T follicular helper cell (primary cell): ENCODE measurements at places on chromosomes 11 and 22.

DNA sequence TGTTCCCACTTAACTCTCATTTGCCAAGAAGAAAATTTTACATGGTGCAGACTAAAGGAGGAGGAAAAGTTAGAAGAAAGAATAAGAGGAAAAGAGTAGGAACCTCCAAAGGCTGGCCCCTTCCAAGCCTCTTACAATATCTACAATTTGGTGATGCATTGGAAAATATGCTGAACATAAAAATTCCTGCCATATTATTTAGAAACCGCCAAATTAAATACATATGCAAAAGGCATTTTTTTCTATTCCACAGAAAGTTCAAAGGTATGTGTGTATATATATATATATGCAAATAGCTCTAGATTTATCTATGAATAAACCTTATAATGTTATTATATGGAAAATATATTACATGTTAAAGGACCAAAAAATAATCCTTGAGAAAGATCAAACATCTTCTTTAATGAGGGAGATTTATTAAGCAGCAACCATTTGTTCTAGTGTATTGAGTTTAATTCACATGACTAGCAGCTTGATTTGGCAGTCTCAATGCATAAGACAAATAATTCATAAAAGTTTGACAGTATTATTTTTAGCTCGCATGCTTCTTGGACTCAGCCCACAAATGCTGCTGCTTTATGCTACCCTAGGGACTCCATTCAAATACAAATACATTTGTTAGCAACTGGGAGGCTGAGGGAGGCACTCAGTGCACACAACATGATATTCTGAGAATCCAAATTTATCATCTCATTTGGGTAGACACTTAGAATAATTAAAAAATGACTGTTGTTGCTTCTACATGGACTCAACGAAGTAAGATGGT lies 184.9 kb downstream of the SBF2 start:
- DNase-seq, result no peak

DNA sequence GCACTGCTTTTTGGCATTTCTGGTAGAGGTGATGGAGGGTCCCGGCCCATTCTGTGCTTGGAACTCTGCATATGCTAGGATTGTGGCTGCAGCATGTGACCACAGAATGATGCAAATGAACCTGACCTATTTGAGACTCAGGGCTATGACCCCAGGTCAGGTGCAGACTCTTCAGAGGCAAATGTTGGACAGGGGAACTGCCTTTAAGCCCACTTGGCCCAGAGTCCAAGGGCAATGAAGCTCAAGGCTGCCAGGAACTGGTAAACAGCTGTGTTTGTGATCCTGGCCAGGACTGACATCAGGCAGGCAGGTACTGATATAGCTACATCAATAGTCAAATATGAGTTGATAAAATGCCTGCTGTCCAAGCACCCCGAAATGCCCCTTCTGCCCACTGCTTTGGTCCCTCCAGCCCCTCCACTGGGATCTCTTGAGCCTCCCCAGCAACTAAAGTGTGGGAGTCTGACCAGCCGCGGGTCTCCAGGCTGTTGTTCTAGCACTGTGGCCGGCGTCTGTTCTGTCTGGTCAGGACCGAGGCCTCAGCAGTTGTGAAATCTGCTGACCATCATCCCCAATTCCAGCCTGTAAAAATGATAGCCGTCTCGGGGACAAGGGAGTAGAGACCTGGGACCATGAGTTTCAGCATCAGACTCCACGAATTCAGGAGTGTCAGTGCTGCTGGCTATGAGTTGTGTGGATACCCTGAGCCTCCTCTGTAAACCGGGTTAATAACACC lies 82.4 kb upstream of the EIF3D start:
- DNase-seq, result no peak

- no peak for DNase-seq
These were observed 16.9 kb downstream of the DAGLA start for GRCh38 chr11:61697078-61697502.

GRCh38 chr11:48055292-48056132 lies 75.2 kb downstream of the PTPRJ start:
- peak; percentile 34 for DNase-seq

- no peak for DNase-seq
These were observed 6.2 kb downstream of the TOLLIP start for GRCh38 chr11:1303126-1303821.

DNA sequence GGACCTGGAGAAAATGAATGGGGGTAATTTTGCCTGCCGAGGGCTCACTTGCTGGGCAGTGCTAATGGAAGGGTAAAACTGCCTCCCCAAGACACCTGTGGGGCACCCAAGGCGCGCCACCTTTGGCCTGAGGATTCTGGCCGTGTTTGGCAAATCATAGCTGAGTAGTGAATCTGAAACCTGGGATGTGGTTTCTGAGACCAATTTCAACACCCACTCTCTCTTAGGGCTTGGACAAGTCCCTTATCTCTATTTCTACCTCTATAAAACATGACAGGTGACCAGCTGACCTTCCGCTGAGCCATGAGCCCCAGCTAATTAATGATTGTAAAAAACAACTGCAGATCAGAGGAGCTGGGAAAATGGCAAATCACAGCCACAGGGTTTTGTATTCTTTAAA lies 1.5 kb upstream of the PACSIN3 start:
- no peak for DNase-seq

DNA sequence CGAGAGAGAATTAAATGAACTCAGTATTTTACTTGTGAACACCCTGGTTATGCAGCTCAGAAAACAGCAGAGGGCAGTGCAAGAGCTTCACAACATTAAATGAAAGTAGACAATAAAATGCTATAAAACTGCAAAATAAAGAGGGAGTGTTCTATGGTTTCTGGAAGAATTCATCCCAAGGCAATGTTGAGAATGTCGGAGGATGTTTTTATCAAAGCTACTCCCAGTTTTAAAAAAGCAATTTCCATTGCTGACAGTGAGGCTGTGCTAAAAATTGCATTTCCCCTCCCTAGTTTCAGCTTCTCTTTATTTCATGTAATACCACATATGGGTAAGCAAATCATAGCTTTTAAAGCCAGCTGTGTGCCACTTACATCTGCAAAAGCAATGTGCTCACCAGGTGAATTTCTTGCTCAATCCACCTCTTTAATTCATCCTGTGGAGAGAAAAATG lies 296.8 kb downstream of the RAB38 start:
- no peak for DNase-seq

DNA sequence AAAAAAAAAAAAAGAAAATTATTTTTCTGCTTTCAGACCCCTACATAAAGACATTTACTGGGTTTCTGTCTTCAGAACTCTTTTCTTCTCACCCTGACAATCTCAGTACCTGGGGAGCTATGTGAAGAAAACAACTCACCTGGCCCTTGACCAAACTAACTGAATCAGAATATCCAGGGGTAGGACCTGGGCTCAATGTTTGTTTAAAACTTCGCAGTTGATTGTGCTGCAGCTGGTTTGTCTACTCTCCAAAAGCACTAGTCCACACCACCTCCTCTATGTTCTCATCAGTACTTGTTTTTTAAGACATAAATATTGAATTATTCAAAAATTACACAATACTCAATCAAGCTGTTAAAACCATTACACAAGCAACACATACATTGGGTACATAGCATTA lies 34.8 kb downstream of the EIF3F start:
- DNase-seq, result no peak

GRCh38 chr11:12032968-12033367 lies 24.5 kb upstream of the DKK3 start:
- no peak for DNase-seq

DNA sequence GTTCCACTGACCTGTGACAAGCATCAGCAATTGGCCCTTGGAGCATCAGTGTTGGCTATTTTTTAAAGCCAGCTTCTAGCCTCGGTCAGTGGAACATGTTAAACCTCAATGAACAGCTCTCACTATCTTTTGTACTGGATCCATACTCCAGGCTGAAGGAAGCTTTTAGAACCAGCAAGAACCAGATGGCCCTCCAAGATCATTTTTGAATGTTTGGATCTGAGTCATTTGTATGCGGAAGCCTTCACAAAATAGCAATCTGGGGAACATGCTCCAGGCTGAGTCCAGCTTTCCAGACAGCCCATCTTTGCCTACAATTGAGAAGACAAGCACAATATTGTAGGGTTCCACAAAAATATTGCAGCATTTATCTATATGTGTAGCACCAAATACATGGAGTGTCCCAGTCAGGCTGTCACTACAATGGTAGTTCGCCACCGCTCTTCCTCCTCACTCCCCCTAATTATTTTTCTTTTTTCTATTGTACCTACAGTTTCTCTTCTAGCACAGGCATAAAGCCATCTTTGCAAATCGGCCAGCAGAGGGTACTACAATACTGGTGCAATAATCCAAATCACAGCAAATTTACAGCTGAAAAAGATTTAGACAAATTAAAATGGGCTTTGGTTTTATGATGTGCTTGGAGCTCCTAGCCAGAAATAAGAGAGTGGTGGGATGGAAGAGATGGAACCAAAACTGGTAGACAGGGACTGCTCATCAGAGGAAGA lies 177.4 kb upstream of the BLID start:
- no peak for DNase-seq

- DNase-seq, result no peak
These were observed 1.2 kb upstream of the APOBEC3C start for GRCh38 chr22:39012533-39013511.

GRCh38 chr11:60852117-60852981 lies 3.4 kb downstream of the PTGDR2 start:
- DNase-seq, result no peak

- no peak for DNase-seq
These were observed 31.7 kb downstream of the PGM2L1 start for GRCh38 chr11:74366576-74366975.

- peak; percentile 30 for DNase-seq
These were observed at the start of gene PARVG for GRCh38 chr22:44180706-44181032. Gene PARVG (plus strand): TSS chr22:44180925. CDS start chr22:44183330, 2,405 bp downstream.

DNA sequence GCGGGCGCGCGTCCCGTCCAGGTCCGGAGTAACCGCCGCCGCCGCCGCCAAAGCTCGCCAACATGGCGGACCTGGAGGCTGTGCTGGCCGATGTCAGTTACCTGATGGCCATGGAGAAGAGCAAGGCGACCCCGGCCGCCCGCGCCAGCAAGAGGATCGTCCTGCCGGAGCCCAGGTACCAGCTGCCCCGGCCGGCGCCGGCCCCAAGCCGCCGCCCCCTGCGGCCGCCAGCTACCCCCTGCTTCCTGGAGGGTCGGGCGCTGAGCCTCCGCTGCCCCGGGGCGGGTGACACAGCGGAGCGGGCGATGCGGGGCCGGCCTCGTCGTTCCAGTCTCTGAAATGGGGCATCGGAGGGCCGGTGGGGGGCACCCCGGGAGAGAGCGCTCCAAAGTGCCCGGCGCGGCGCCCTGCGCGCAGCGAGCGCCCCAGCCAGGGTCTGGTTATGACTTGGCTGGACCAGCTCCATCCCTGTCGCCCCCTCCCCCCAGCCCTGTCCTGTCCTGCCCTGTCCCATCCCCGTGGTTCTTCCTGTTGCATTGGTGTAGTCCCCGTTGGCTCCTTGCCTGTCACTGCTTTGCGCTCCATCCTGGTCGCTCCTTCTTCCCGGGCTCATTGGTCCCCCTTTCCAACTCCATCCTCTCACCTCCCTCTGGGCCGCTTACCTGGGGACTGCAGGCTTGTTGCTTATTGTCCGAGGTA lies 653 bp downstream of the GRK3 start:
- no peak for DNase-seq

DNA sequence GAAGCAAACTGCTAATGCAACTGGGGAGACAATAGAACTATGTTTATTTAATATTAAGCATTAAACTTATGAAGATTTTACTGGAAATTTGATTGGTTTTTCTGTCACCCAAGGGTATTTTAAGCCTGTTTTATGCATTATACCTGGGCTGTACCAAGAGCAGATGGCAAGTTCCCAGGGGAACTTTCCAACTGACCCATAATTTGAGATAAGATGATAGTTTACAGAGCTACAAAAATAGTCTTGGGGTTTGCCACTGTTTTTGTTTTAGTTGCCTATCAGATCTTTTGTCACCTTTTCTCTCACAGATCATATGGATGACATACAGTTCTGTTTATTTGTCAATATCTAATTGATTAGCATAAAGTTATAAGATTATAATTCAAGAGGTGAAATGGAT lies 43.9 kb downstream of the PDE3B start:
- DNase-seq, result no peak

DNA sequence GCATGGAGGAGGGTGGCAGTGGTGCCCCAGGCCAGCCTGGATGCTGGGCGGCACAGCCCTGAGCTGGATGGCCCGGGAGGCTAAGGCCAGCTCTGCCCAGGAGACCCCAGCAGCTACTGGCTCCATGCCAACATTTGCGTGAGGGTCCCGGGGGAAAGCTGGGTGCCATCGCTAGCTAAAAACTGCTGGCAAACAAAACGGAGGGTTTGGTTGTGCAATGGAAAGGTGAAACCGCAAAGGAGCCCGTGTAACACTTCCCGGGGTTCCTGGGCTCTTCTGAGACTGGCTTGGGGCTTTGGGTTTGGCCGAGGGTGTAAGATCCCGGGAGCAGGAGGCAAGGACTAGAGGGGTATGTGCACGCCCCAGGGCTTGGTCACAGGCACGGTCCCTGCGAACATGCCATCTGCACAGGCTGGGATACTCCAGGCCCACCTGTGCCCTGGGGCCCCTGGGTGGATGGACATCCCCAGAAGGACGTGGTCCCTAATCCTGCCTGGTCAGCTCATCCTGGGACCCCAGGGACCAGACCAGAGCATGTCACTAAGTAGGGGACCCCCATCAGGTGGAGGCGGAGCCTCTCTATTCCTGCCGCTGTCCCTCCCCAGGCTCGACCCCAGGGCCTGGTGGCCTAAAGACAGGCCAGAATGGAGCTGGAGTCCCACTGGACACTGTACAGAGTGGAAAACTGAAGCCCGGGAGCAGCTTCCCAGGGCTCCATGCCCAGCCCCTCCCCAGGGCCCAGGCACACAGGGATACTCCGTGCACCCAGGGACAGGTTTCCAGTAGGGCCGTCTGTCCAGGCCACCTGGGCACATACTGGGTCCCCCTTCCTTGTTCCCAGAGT lies 44.6 kb downstream of the IGF2 start:
- no peak for DNase-seq

GRCh38 chr22:41998361-41999261 lies at the start of gene WBP2NL:
Gene WBP2NL (plus strand): TSS chr22:41998788. CDS start chr22:41998819, 31 bp downstream.
- peak; percentile 84 for DNase-seq

DNA sequence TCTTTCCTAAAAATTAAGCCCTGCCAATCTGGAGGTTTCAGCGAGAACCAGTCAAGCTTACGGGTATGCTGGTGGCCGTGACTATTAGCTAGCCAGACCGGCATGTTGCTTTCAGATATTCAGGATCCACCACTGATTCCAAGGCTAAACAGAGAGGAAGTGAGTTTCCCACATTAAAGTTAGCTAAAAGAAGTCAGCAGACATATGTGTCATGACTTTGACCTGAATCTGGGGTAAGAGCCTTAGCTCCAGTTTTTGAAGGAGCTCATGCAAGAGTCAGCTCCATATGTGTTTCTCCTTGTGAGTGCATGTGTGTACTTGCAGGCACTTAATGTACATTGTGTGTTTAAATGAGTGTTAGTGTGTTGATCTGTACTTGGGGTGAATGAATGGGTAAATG lies 1.4 kb downstream of the ZFPL1 start:
- no peak for DNase-seq

DNA sequence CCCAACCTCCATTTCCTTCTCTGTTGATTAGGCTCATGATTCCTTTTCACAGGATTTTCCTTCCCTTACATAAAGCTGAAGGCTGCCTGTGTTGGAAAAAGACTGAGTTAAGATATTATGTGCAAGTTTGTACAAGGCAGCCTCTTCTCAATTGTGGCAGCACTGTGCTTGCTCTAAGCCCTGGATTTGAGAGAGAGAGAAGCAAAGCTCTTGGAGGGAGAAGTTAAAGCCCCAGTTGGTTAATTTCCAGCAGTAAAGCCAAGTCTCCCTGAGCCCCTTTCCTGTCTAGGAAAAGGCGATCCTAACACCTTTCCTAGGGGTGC lies 128.3 kb upstream of the SESN3 start:
- DNase-seq, result no peak
